ENCODE measurements at places on chromosomes 1 and 21. TPM values are rescaled to one million over a fixed set of nuclear protein-coding genes. Genes with fewer than 3 reads are reported as not detected.

The MEF2D gene
- total RNA-seq: 7.1 TPM

GRCh38 chr1:241063276-241063675 lies 293.7 kb downstream of the RGS7 start:
- no peak overlapping the region for H3K4me3 ChIP-seq
- no peaks in the 10 kb centered on the region for H3K27me3 ChIP-seq
- peaks cover 13% of the 10 kb centered on the region for H3K4me1 ChIP-seq
- peak; percentile 9 for DNase-seq

- no peak overlapping the region for H3K4me3 ChIP-seq
- no peak overlapping the region for H3K27ac ChIP-seq
- DNase-seq: no peak
Observed at GRCh38 chr1:107623431-107623830, 341.5 kb downstream of the VAV3 start.

DNA sequence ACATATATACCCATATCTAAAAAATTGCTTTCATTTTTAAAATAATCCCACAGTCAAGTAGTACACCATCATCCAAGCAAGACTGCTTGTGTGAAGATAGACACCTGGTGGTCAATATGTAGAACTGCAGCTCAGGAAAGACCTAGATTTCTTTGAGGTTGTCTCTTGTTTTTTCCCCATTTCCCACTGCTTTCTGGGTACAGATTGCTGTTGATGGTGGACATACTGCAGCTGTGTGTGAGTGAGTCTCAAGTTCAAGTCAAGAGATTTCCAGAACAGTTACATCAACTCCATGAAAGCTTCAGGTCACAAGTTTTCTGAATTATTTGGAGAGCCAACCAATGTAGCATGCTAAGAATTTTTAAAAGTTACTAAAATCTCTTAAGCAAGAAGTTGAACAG lies 306.4 kb downstream of the DUSP10 start:
- H3K27me3 ChIP-seq: no peaks in the 10 kb centered on the region
- no peaks in the 10 kb centered on the region for H3K36me3 ChIP-seq
- peak; percentile 46 for DNase-seq
- H3K4me3 ChIP-seq: no peak overlapping the region
- no peaks in the 10 kb centered on the region for H3K4me1 ChIP-seq

The OR2L3 gene
- total RNA-seq: not detected

DNA sequence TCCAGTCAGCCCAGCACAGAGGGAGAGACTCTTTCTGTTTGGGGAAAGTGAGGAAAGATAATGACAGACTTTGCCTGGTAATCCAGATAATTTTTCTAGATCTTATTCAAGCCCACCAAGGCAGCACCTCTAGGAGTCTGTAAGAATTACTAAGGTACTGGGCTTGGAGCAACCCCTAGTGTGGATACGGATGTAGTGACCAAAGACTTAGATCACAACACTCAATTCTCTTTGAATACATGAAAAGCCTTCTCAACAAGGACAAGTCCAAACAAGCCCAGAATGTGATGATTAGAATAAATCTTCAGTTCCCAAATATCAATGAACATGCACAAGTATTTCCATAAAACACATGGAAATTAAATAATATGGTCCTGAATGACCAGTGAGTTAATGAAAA lies 206.9 kb downstream of the MRPL39 start:
- no peak overlapping the region for H3K27ac ChIP-seq
- no peaks in the 10 kb centered on the region for H3K27me3 ChIP-seq
- H3K4me3 ChIP-seq: no peak overlapping the region
- DNase-seq: no peak
- no peaks in the 10 kb centered on the region for H3K4me1 ChIP-seq
- no peaks in the 10 kb centered on the region for H3K36me3 ChIP-seq

- no peak for DNase-seq
- H3K4me1 ChIP-seq: no peaks in the 10 kb centered on the region
- H3K36me3 ChIP-seq: no peaks in the 10 kb centered on the region
- H3K27me3 ChIP-seq: no peaks in the 10 kb centered on the region
Observed at GRCh38 chr1:241271427-241271826, 85.6 kb downstream of the RGS7 start.

- H3K4me3 ChIP-seq: no peak overlapping the region
- no peaks in the 10 kb centered on the region for H3K4me1 ChIP-seq
- H3K36me3 ChIP-seq: no peaks in the 10 kb centered on the region
Observed at GRCh38 chr1:22275167-22275566, 132.3 kb upstream of the WNT4 start.

DNA sequence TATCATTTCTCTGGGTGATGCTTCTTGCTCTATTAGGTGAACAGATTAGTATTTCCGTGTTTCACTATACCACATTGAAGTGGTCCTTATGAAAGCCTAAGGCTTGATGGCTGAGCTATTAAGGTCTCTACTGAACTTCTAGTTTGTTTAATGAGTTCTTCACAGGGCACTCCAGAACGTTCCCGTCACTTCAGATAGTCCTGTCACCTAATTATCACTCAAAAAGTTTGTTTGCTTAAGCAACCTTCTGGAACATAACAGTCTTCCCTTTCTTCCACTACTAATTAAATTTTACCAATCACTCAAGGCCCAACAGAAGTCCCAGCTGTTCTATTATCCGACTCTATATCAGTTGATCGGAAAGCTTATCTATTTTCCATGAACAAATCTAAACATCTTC lies 104.6 kb upstream of the ZC3H11B start:
- H3K27ac ChIP-seq: no peak overlapping the region
- H3K4me3 ChIP-seq: no peak overlapping the region
- H3K27me3 ChIP-seq: no peaks in the 10 kb centered on the region
- no peak for DNase-seq

DNA sequence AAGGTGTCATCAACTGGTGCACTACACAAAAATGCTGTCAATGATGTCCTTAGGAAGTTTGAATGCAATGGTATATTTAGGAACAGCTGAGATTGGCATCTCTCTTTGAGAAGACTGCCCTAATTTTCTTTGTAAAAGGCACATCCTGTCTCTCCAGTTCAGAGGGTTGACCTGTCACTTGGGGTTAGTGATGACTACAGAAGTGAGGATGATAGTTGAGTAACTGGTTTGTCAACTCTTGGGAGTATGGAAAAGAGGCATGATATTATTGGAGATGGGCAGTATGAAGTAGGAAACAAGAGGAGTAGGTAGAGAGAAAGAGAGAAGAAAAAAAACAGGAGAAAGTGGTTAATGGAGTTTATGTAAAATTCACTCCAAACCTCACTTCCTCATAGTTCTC lies 40.4 kb upstream of the PIGC start:
- no peak for DNase-seq
- peaks cover 25% of the 10 kb centered on the region for H3K27me3 ChIP-seq
- H3K4me1 ChIP-seq: peaks cover 14% of the 10 kb centered on the region
- no peak overlapping the region for H3K27ac ChIP-seq
- no peak overlapping the region for H3K4me3 ChIP-seq

DNA sequence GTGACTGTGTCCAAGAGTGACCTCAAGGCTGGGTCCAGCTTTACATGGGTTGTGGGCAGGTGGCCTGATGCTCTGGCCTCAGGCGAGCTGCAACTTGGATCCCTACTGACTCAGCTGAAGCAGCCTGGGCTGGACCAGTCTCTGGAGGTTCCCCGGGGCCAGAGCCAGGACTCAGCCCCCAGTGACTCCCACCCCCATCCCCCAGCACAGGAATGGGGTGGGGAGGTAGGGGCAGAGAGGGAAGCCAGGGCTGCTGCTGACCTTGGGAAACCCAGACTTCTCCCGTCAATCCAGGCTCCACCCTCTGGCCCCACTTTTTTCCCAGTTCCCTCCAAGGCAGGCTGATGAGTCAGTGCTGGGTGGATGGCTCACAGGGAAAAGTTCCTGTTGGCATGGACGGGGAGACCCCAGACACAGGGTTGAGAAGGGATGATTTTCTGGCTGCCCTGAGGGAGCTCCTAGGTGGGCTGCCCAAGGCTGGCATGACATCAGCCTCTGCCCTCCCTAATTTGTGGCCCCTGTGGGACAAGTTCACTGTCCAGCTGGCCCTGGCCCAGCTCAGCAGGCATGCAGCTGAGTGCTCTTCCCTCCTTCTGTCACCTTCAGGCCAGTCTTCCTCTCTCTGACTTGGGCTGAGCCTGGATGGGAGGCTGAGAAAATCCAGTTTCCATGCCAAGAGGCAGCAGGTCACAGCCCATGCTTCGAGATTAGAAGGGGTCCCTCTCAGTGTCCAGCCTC lies 2.2 kb downstream of the ZC3H12A start:
- H3K4me3 ChIP-seq: no peak overlapping the region
- peaks cover 9% of the 10 kb centered on the region for H3K4me1 ChIP-seq
- peaks cover 33% of the 10 kb centered on the region for H3K27me3 ChIP-seq
- no peak overlapping the region for H3K27ac ChIP-seq

- peaks cover 5% of the 10 kb centered on the region for H3K4me1 ChIP-seq
- H3K27me3 ChIP-seq: no peaks in the 10 kb centered on the region
- peak; percentile 72 for DNase-seq
- H3K36me3 ChIP-seq: no peaks in the 10 kb centered on the region
- H3K27ac ChIP-seq: no peak overlapping the region
- H3K4me3 ChIP-seq: no peak overlapping the region
Observed at GRCh38 chr1:31694069-31694963, 9.5 kb downstream of the COL16A1 start.

DNA sequence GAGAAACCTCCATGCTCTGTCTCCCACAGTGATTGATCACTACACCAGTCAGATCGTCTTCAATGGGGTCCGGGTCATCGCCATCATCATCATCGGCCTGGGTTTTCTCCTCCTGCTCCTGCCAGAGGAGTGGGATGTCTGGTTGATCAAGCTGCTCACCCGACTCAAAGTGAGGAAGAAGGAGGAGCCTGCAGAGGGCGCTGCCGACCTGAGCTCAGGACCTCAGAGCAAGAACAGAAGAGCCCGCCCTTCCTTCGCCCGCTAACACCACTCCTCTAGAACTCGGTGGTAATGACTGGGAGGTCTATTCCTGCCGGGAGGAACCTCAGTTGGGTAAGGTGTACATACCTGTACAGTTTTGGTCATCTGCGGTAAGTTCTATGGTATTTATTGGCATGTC lies 50.3 kb upstream of the COA6 start:
- peaks cover 31% of the 10 kb centered on the region for H3K27me3 ChIP-seq
- no peaks in the 10 kb centered on the region for H3K36me3 ChIP-seq
- H3K27ac ChIP-seq: no peak overlapping the region
- H3K4me1 ChIP-seq: peaks cover 7% of the 10 kb centered on the region
- DNase-seq: peak; percentile 81

DNA sequence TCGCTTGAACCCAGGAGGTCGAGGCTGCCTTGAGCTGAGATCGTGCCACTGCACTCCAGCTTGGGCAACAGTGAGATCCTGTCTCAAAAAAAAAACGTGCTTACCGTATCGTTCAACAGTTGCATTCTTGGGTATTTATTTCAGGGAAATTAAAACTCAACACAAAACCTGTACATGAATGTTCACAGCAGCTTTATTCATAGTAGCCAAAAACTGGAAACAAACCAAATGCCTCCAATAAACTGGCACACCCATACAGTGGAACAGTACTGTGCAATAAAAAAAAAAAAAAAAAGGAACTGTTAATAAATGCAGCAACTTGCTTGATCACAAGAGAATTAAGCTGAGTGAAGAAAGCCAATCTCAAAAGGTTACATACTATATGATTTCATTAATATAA lies 6.7 kb downstream of the KHDRBS1 start:
- no peak overlapping the region for H3K27ac ChIP-seq
- H3K4me3 ChIP-seq: no peak overlapping the region
- no peaks in the 10 kb centered on the region for H3K27me3 ChIP-seq
- H3K36me3 ChIP-seq: no peaks in the 10 kb centered on the region
- DNase-seq: no peak
- peaks cover 15% of the 10 kb centered on the region for H3K4me1 ChIP-seq

The SLC30A10 gene
- 0.09 TPM for total RNA-seq

DNA sequence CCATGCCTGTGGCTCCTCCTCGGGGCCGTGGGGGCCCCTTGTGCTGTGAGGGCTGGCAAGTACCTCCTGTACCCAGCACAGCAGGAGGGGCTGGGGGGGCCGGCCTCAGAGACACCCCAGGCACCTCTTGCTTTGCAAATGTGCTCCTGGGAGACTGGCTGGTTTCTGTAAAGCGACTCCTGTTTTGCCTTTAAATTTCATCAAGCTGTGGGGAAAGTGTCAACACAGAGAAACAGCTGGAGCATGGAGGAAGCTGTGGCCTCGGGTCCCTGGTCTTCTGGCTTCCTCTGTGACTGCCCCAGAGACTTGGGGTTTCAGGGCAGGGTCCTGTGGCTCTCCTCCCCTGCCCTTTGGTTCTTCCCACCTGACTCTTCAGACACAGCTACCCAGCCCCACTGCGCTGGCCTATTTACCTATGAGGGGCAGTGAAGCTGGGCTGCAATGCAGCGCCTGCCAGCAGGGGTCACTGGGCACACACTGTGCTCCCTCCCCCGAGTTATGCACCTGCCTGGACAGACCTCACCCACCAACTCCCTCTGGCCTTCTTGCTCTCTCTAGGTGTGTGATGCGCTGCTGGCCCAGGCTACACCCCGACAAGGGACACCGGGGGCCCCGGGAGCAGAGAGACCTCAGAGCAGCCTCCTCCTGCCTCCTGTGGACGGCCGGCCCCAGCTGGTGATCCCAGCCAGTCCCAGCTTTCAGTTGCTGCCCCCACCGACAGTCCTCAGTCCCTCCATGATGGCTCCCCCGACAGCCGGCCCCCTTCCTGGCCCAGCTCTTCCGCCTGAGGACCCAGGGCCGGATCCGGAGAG lies 17.6 kb upstream of the PEX10 start:
- H3K27ac ChIP-seq: no peak overlapping the region
- H3K36me3 ChIP-seq: no peaks in the 10 kb centered on the region
- peaks cover 32% of the 10 kb centered on the region for H3K4me1 ChIP-seq
- H3K27me3 ChIP-seq: peaks cover 14% of the 10 kb centered on the region
- H3K4me3 ChIP-seq: no peak overlapping the region
- DNase-seq: no peak

The SYCP1 gene
- total RNA-seq: not detected

DNA sequence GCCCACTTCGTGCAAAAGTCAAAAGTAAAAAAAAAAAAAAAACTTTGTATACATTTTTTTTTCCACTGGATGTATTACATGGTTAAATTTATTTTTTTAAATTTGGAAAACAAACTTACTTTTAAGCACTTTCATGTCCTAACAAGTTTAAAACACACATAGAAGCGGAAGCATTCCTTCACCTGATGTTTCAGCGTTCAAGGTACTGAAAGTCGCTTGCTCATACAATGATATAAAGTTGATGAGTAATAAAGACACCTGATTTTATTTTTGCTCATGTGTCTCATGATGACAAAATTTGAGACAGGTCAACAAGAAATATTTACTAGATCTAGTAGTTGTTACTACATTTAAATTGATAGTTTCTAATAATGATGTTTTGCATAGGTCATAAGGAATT lies 35.5 kb downstream of the ADAMTS1 start:
- H3K4me1 ChIP-seq: no peaks in the 10 kb centered on the region
- H3K27ac ChIP-seq: no peak overlapping the region
- no peak overlapping the region for H3K4me3 ChIP-seq

DNA sequence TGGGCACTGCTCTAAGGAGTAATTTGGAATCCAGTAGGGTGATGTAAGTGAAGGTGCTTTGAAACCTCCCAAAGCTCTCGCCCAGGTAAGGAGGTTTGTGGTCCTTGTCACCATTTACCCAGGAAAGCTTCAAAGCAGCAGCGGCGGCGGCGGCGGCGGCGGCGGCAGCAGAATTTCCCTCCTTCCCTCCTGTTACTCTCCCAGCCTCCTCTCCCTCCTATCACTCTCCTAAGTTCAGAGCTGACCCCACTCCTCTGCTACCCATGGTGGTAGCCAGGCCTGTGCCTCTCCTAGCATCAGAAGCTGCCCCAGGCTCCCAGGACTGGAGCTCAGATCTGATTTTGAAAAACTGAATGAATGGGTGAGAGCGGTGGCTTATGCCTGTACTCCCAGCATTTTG lies 60.7 kb downstream of the ACBD3 start:
- DNase-seq: no peak
- peaks cover 5% of the 10 kb centered on the region for H3K27me3 ChIP-seq

Measured in neural progenitor cell (in vitro differentiated cells).